ENCODE measurements at places on chromosomes 1 and 21.

DNA sequence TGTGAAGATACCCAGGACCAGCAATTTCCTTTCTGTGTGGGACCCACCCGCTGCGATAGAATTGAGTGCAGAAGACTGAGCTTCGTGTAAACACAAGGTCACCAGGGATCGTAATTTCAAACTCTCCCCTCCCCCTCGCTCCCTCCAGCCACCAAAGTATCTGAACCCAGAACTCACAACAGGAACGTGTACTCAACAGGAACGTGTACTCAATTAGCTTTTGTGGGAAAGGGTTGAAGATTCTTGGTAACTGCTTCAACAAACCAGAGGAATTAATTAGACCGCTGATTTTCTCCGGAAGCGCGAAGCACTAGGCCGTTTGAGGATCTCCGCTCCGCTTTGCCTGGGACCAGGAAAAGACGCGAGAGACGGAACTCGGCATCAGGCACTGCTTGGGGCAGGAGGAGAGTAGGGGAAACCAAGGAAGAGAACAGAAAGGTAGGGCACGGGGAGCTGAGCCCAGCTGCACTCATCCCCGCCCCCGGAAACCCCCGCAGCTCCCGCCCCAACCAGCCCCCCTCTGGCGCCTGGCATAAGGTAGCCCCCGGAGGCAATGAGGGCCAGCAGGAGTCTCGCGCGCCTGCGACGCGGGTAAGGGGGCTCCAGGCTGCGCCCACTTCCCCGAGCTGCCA, 453 bp downstream of the DRAM2 start:
- DNase-seq = peak; percentile 62

- DNase-seq = no peak
These were observed 253.2 kb downstream of the GRIK3 start for GRCh38 chr1:36781098-36781497.

DNA sequence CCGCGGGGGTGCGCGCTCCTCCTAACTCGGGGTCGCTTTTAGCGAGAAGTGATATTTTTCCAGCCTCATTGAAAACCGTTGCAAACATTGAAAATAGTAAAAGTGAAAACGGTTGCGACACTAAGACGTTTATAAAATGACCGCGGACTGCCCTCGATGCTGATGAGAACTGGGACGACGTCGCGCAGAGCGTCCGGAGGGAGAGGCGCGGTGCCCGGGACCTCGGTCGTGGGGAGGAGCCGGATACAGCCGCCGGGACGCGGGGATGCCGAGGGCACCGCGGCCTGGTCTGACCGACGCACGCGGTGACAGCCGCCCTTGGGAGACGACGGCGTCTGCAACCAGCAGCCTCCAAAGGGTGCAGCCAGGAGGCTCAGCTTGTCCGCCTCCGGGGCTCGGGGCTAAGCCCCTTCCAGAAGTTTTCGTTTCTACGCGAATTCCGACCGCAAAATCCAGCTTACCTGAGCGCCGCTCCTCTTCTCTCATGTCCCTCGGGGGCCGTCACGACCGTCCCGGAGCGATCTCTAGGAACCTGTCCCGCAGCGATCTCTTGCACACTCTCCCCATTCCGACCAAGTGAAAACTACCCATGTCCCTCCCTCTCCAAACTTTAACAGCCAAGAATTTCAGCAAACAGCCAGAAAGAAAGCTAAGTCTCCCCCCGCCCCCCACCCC, 144.4 kb upstream of the ETS2 start:
- DNase-seq = no peak

DNA sequence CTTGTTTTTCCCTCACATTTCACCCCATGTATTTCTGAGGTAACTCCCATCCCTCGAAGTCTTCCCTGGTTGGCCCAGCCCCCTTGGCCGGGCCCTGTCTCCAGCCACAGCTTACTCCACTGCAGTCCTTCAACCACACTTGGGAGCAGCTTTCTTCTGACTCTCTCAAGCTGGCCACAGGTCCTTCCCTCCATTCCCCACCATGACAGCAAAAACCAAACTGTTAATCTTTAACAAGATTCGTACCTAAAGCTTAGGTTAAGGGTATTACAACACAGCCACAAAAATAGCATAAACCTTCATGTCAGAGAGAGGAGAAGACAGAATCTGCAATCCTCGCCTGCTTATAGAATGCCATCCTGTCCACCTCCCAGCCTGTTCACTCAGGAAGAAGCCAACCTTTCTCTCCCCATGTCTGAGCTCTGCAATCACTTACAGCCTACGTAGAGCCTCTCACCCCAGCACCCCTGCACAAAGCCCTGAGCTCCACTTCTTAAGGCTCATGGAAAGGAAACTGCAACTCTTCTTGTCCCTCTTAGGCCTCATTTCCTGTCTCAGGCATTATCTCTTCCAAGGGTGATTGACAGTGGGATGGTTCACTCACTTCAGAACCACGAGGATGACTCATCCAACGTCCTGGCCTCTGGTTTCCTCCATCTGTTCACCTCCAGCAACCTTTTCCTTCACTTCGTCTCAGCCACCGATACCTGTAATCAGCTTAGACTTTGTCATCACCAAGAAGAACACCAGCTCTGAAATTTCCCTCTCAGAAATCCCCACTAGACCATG, 72.8 kb downstream of the CD2 start:
- no peak for DNase-seq

GRCh38 chr1:65175171-65176055, 27.4 kb downstream of the AK4 start:
- DNase-seq = no peak

DNA sequence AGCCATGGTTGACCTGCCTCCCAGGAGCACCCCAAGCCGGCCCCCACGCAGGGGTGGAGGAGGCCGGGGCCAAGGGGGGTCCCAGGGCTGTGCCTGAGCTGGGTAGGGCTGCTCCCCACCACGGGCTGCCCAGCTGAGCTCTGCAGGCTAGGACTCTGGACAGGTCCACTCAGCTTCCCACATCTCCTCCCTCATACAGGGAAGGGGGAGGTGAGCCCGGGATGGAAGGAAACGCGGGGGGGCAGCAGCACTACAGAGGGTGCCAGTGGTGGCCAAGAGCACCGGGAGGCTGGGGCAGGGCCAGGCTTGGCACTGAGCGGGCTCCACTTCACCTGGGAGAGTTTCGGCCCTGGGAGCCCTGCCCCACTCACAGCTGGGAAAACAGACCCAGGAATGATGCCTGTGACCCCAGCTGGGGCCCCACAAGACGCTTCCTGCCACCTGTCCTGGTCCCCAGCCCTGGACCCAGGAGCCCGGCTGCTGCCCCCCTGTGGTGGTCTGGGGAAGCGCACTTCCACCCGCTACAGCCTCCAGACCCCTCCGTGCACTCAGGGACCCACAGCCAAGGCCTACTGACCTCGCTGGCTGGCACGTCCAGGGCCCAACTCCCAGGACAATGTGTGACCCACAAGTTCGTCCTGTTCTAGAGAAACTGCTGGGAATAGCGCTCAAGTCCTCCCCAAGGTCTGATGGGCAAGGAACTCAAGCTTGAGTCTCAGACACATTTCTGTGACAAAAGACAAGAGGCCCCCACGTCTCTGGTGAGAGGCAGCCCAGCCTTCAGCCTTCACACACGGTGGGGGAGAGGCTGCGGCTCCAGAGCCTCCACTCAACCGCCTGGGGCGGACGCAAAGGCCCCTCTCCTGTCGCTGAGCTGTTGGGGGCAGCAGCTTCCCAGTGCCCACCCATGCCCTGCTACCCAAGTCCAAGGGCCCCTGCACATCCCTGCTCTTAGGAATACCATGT, 3.0 kb downstream of the AURKAIP1 start:
- peak; percentile 37 for DNase-seq

DNA sequence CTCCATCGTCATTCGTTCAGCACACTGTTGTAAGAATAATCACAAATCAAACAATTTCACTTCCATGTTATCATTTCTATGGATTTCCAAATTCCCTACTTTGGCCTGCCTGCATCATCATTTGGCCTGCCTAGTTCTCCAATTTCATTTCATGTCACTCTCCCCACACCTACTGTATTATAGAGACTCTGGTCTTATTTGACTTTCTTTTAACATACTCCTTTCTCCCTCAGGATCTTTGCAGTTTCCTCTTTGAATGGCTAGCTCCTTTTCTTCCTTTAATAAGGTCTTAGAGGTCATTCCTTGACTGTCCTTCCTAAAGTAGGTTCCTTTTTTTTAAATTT, 36.3 kb upstream of the PODN start:
- no peak for DNase-seq

DNA sequence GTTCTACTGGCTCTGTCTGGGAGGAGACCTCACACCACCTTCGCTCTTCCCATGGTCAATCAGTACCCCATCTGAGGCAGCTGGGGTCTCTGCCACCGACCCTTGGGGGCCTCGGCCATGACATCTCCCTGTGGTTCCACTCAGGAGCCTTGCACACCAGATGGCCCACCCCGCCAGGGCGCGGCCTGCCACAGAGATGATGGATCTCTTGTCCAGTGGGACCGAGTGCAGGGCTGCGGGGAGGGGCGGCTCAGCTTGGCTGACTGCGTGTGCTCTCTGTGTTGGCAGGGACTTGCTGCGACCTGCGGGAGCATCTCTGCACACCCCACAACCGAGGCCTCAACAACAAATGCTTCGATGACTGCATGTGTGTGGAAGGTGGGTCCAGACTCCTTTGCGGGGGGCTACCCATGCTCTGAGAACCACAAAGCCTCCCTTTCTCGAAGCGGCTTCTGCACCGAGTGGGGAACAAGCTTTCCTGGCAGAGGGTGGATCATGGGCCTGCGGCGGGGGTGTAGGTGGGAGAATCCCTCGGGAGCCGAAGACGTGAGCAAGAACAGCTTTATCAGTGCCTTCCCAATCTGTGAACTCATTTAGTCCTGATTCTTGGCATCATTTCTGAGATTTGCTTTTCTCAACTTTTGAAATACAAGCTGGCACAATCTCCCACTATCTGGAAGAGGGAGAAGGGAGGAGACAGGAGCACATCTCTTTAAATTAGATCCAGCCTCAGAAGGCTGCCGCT, 20.9 kb upstream of the AGTRAP start:
- no peak for DNase-seq

GRCh38 chr21:45524756-45525152, 17.5 kb downstream of the SLC19A1 start:
- DNase-seq = no peak

- DNase-seq = peak; percentile 7
These were observed 208.3 kb upstream of the RUNX1 start for GRCh38 chr21:35257413-35257812.

Data from SW 1271 (cell line).